ENCODE measurements at places on chromosomes 4 and X.

DNA sequence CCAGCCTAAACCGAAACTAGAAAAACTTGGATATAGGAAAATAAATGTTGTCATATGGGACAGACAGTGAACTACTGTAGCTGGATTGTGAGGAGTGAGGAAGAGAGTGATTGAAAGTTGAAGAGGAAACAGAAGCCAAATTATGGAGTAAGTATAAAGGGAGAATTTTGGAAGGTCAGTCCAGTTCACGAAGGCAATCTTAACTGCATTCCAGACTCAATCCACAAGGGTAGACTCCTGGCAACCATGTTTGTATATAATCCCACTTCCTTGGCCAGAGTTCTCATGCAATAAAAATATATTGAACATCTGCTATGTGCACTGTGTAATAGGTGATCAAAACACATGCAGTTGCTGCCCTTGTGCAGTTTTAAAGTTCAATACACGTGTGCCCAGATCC lies 58.6 kb upstream of the CAMK2D start:
- no peak for ATAC-seq

DNA sequence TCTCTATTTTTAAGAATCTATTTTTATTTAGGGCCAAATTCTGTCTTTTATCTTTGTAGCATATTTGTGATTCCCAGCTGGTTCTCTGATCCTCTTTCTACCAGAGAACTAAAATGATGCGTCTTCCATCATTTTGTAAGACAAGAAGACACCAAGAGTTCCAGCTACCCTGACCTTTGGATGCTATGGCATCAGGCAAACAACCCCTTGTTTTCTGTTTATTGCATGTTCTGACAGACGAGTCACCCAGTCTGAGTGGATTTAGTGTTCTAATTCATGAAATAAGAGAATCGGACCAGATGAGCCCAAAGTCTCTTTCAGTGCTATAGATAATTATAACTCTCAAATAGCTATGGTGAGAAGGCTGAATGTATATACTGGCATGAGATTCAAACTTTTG lies 69.7 kb downstream of the ZFYVE28 start:
- no peak for ATAC-seq

GRCh38 chr4:119498527-119498926 lies 130.1 kb downstream of the PDE5A start:
- ATAC-seq: no peak

- ATAC-seq: no peak
These were observed 49.5 kb downstream of the GK start for GRCh38 chrX:30702736-30703135.

- ATAC-seq: no peak
These were observed 472.3 kb downstream of the GRID2 start for GRCh38 chr4:92776080-92776479.

DNA sequence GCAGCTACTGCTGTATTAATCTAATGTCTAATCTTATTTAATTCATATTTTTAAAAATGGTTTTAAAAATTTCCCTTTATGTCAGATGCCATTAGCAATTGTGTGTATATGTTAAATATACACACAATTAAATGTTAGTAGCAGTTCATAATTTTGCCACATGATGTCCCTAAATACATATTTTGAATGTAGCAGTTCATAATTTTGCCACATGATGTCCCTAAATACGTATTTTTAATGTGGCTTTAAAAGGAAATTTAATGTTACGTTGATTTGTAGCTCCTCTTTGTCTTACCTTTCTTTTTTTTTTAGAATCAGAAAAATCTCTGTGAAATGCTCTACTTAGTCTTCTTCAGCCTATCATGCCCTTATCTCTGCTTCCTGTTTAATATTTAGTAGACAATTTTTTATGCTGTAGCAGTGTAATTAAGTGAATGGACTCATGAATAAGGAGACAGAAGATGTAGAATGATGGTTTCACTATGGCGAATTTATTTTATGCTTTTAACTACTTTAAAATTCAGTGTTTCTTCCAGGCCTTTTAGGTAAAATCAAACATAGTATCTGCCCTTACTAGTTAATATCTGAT lies 26.1 kb downstream of the RBM46 start:
- ATAC-seq: no peak

GRCh38 chr4:40331101-40331745 lies 3.9 kb upstream of the CHRNA9 start:
- ATAC-seq: no peak

DNA sequence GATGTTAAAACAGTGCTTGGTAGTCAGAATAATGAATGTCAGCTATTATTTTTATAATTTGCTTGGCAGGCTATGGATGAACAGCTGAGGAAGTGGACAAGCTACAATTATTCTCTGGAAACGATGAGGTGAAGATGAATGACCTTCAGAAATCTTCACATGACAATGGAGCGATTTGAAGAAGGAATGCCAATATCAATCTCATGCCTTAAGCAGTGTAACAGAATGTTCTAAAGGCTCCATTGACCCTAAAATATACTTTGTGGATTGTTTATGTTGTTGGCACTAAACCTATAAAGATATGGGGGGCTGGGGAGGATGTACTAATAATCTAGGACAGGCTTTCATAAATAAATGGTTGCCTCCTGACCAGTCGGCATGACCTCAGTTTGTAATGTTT lies 36.2 kb downstream of the COL25A1 start:
- no peak for ATAC-seq

DNA sequence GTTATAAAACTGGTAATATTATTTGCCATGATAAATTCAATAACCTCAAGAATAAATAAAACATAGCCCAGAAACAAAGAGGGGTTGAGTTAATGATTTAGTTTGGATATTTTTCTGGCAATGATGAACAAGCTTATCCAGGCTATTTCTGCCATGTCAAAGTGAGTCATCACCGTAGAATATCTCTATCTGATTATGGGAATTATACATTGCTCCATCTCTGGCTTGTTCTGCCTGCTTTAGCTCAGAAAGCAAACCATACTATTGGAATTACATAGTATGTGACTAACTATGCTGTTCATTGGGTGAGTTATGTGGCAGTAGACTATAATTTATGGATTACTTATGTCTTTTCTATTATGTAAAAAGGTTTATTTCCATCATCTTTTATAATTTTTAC lies 680.1 kb upstream of the AADAT start:
- ATAC-seq: no peak

- ATAC-seq: no peak
These were observed 71.3 kb downstream of the STIM2 start for GRCh38 chr4:26931966-26932365.

Measured in stimulated activated memory B cell treated with anti-CD40 and anti-IgM and Interleukin-4, amounts not matched to agents 10 μg/mL and 1 μg/mL and 100 μg/mL, for 72 hours (primary cell).